ENCODE measurements at places on chromosomes 6 and 20.

DNA sequence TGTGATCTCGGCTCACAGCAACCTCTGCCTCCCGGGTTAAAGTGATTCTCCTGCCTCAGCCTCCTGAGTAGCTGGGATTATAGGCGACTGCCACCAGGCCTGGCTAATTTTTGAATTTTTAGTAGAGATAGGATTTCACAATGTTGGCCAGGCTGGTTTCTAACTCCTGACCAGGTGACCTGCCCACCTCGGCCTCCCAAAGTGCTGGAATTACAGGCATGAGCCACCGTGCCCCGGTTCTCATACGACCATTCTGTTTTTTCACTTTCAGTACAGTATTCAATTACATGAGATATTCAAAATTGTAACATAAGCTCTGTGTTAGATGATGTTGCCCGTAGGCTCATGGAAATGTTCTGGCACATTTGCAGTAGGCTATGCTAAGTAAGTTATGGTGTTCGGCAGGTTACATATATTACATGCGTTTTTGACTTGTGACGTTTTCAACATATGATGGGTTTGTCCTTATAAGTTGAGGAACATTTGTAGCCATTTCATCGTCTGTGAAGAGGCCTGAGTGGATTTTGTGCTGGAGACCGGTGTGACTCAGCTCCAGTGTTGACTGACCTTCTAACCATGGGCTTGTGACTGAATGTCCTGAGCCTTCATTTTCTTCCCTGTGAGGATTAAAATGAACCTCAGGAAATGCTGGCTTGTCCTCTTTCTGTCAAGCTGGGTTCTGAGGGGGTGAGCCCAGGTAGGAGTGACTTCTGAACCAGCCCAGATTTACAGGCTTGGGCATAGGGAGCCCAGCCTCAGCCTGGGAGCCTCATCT is 12.2 kb downstream of the PPARD start:
- DNase-seq: no peak

- no peak for DNase-seq
Observed at GRCh38 chr20:62366370-62367135, 559 bp downstream of the LAMA5 start.

DNA sequence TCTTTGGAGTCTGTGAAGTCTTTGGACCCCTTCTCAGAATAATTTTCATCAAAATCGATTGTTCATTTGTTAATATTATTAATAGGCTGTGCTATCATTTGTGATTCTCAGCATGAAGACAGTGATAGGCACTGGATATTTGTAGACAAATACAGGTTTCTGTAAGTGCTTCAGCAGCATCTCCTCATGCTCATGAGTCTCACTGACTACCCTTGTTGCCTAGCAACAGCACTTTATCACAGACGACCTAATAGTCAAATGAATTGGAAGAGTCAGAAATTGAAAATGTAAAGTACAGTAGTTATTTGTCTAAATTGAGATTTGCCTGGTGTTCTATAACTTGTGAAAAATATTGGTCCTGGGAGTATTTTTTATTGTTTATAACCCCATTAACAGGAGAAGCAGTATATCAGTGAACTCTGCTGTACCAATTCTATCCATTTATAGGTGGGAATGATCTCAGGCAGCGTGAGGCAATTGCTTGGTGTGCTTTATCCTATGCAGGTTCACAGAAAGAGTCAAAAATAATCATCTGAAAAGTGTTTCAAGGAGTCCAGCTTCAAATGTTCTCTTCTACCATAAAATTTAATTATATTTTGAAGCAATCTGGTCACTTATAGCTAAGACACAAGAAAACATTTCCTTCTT is 684.6 kb downstream of the RFPL4B start:
- DNase-seq: no peak

DNA sequence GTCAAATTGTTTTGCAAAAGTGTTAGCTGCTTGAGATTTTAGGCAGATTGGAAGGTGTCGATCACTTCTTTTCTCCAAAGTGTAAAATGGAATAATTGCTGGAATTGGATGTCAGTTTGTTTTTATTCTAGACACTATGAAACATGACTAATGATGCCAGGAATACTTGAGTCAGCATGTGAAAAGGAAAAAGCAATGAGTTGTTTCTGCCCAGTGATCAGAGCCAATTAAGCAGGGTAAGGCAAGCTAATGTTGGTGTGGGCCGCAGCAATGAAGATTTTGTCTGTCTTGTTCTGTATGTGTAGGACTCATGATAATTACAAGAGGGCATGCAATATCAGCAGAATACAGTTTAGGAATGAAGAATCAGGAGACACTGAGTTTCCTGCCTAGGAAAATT is 110.3 kb downstream of the CARMIL1 start:
- no peak for DNase-seq

- DNase-seq: no peak
Observed at GRCh38 chr6:110878751-110879522, 4.4 kb downstream of the AMD1 start.

- no peak for DNase-seq
Observed at GRCh38 chr20:40757087-40757486, 68.1 kb upstream of the MAFB start.

DNA sequence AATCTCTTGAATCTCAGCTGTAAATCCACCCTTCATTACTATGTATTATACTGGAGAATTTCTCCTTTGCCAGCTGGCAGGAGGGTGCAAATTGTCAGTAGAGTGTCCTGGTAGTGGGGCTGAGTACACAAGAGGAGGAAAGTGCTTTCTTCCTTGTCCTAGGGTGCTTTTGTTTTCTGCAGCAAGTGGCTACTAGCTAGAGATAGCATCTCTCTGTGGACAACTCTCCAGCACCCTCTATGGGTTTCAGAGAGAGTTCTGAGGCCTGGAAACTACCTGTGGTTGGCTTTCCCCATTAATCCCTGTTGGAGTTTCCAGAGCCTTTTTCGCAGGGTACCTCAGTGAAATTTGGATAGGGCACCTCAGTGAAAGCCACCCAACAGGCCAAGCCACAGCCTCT is 422.5 kb upstream of the RGS17 start:
- DNase-seq: no peak
